ENCODE measurements at places on chromosomes 4 and X.

- no peak for DNase-seq
Measured at GRCh38 chr4:178745203-178745602, 1303.0 kb upstream of the AGA start.

- DNase-seq, result no peak
Measured at GRCh38 chr4:142164767-142165500, 528.6 kb downstream of the IL15 start.

GRCh38 chrX:155242300-155242699 is 22.0 kb downstream of the RAB39B start:
- DNase-seq, result no peak

- DNase-seq, result no peak
Measured at GRCh38 chr4:159593681-159594080, 490.8 kb downstream of the RAPGEF2 start.

DNA sequence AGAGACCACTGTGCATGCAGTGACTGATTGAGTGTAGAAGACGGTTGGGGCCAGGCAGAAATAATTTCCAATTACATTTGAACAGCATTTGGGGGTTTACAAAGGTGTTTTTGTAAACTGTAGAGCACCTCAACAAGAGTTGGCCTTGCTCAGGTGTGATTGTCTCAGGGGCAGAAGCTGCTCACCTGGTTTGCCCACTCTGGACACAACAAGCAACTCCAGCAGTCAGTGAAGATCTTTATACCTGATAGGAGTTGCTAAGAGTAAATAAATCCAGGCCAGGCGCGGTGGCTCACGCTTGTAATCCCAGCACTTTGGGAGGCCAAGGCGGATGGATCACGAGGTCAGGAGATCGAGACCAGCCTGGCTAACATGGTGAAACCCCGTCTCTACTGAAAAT is 221.3 kb downstream of the RAB28 start:
- no peak for DNase-seq
